Coronary artery (tissue), 2 donors: ENCODE measurements at places on chromosomes 3 and 15.

DNA sequence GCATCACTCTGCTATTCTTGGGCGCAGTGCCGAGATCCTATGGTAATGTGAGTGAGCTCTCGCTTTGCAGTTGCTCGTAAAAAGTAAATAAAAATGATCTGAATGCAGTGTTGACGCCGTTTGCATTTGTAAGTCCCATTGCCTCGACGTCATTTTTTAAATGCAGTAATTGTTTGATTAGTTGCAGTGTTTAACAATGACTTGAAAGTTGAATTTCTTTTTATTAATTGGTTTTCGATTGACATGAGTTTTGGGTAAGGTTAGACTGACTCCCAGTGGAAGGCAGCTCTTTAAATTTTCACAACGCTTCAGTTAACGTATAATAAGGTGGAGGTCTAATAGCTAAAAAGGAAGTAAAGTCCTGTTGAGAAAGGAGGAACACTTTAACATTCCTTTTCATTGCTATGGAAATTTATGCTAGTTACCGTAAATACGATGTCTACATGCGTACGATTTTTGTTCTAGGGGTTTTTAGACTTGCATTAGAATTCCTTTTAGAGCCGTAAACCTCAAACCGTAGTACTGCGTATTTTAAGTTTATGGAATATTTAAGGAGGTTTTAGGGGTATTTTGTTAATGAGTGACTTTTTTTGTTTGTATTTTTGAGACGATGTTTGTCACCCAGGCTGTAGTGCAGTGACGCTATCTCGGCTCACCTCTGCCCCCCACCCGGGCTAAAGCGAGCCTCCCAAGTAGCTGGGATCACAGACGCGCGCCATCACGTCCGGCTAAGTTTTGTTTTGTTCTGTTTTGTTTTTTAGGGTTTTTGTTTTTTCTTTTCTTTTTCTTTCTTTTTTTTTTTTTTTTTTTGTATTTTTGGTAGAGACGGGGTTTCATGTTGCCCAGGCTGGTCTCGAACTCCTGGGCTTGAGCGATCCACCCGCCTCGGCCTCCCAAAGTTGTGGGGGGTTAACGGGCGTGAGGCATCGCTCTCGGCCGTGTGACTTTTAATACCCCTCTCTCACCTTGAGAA is 1.4 kb downstream of the MORF4L1 start:
- no peak for DNase-seq

DNA sequence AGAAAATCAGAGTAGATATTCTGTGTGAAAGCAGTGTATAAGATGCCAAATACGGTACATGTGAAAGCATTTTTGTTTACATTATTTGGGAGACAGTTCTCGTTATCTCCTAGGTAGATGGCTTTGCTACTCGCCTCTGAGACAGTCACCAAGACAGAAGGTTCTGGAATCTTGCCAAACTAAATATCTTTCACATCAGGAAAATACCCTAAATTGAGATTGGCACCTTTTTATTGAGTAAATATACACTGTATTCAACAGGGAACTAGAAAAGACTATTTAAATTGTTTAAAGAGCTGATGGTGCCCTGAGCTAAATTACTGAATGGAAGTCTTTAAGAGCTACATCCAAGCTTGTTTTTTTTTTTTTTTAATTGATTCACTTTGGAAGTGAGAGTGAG is 3.4 kb downstream of the FGD5 start:
- no peak for DNase-seq

DNA sequence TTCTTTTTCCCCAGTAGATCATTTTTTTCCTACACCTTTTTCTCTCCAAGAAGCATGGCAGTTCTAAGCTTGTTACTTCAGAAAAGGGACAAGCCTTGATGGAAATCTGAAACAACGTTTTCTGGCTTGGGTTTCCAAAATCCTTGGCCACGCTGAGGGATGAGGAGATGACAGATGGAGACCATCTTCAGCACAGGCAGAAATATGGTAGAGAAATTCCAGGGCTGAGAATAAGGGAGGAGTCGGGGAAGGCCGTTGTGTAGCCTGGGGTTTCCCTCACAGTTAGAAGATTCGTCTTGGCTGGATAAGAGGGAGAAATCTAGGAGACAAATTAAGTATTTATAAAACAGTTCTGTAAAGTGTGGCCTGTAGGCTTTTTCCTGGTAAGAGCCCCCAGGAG is 33.9 kb upstream of the STT3B start:
- DNase-seq = no peak

GRCh38 chr3:23115171-23115877 is 87.8 kb upstream of the UBE2E2 start:
- DNase-seq = no peak

GRCh38 chr15:96535148-96535547 is 204.6 kb downstream of the NR2F2 start:
- DNase-seq = no peak

- DNase-seq = no peak
Observed at GRCh38 chr15:71391421-71392088, 276.3 kb downstream of the THSD4 start.

DNA sequence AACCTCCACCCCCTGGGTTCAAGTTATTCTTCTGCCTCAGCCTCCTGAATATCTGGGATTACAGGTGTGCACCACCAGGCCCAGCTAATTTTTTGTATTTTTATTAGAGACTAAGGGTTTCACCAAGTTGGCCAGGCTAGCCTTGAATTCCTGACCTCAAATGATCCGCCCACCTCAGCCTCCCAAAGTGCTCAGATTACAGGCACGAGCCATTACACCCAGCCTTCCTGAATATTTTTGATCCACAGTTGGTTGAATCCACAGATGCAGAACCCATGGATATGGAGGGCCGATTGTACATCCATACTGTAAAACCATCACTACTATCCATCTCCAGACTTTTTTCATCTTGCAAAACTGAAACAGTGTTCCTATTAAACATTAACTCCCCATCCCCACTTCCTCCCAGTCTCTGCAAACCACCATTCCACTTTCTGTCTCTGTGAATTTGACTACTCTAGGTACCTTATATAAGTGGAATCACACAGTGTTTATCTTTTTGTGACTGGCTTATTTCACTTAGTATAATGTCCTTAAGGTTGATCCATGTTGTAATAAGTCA is 8.2 kb upstream of the TMEM62 start:
- DNase-seq = no peak

DNA sequence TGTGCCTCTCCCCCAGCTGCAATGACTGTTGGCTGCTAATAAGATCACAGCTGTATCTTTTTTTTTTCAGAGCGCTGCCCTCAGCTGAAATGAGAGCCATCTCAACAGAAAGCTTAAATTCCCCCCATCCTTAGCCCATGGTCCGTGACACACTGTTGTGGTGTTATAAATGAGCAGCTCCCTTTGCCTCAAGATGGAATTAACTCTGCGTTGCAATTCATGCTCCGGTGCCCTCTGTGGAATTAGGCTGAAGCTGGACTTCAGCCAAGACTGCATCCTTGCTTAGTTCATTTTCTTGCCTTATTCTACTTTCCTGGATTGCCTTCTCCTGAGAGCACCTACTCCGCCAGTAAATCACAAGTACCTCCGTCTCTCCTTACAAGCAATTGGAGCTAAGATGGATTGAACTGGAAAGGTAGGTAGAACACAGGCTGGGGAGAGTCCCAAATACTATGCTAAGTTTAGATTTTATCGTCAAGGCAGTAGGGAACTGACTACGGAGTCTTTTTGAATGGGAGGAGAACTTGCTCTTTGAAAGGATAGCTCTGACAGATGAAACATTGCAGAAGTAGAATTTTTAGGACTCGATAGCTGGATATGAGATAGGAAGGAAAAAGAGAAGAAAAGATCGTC is 39.0 kb upstream of the THRB start:
- no peak for DNase-seq

DNA sequence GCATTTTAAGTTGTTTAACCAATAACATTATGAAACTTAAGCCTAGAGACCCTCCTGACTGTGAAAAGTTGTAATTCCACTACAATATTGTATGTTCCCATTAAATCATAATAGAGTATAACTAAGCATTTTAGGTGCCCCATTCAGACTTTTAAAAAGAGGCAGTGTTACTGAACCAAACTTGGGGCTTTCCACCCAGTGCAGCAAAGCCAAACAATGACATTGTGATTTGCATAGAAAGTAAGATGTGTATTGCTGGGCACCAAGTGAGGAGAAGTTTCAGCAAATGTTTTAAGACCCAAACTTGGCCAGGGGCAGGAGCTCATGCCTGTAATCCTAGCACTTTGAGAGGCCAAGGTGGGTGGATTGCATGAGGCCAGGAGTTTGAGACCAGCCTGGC is 706.2 kb downstream of the GRM7 start:
- DNase-seq = no peak

GRCh38 chr3:135915206-135915605 is 50.3 kb upstream of the PPP2R3A start:
- no peak for DNase-seq

GRCh38 chr3:37645517-37646380 is 215.9 kb upstream of the CTDSPL start:
- peak; percentile 79 for DNase-seq

GRCh38 chr15:78255421-78256043 is 8.8 kb upstream of the DNAJA4 start:
- DNase-seq = no peak

- DNase-seq = no peak
Observed at GRCh38 chr3:159669766-159670165, 318.9 kb upstream of the IL12A start.

DNA sequence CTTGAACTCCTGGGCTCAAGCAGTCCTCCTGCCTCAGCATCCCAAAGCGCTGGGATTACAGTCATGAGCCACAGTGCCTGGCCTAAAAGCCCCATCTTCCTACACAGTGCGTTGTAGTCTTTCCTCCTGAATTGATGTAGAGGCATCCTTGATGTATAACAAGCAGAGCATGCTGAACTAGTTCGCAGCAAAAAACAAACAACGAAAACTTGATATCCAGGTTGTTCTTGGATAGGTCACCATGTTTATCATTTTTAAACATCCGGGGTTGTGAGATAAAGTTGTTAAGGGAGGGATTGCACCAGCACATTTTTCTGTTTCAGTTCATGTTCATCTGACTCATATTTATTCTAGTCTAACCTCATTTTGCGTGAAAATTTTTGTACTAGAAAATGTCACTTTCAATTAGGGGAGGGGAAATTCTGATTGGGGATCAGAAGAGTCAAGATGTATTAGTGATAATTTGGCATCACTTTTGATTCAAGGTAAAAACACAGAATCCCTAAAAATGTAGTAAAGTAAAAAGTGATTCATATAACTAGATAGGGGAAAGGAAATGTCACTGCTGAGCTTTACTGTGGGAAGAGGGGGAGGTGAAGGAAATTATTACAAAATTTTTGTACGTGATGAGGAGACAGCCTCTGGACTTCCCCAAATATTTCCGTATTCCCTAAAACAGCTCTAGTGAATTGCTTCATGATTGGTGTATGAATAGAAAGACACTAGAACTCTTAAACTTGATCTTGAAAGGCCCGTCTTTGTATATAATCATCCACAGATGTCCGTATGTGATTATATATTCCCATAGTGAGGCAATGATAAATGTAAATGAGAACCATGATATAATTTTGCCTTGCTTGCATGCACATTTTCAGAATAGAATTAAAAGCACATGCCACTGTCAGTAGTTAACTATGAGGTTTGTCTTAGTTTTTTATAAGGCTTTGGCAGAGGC is 22.9 kb downstream of the RAB8B start:
- DNase-seq = no peak

DNA sequence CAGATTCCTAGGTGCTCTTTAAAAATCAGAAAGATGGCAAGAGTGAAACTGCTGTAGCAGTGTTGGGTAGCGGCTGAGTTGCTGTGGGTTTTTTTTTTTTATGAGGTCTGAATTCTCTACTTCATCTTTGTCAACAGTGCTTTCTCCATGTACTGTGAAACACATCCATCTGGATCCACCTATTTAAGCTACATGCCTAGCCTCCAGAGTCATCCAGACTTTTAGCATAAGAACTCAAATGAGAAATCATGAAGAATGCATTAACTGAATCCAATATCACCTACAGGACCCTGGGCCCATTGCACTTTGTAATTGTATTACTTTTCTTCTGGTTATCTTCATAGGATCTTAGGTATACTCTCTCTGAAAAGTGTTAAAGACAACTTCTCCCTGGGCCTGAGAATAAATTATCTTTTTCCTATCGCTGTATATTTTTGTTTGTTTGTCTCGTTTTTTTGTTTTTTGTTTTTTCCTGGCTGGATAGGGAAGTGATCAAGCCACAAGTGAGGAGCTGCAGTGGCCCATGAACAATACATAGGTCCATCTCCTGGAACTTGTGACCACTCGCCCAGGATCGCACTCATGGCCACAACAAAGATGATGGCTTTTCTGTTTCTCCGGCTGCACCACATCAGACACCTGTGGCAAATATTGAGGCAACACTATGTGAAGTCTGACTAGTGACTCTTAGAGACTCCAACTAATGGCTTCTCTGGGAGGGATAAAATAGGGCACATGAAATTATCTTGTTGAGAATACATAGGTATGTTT is 609.9 kb upstream of the AGTR1 start:
- no peak for DNase-seq

GRCh38 chr15:38508647-38509046 is 54.7 kb downstream of the FAM98B start:
- DNase-seq = no peak

DNA sequence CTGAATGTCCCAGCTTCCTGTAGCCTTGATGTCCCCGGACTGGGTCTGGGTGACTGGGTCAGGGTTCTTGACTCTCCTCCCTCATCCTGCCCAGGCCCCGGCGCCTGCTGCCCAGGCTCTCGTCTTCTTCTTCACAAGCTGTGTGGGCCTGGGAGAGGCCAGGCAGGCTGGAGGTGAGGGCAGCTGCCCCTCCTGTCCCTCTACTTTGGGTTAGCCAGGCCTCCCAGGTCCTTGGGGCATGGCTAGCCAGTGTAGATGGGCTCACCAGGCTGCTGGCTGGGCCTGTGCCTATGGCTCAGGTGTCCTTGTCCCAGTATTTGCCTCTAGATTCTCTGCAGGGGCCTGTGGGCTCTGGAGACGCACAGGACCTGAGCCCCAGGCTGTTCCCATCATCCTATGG is 31.8 kb downstream of the TKT start:
- no peak for DNase-seq

DNA sequence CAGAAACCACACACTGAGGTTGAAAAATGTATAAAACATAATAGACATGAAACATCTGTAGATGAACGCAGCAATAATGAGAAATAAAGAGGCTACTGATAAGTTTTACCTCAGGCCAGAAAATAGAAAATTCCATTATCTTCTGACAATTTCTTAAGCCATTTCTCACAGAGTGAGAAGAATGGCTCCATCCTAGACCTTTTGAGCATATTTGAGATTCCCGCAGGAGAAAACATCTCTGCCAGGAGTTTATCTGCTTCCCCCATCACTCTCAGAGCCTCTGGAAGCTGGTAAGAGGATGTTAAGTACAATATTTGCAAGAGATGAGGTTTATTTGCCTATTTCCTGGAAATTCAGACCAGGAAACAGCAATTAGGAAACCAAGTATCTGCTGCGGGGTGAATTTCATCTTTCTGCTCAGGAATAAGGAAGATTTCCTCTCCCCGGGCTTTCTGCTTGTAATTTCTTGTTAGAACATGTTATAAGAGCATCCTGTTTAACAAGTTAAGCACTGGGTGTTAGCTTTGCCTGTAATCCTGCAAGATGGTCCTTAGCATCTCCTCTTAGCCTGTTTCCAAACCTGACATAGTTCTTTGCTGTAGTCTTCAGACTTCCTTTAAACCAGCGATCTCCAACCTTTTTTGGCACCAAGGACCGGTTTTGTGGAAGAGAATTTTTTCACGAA is 54.8 kb downstream of the ATP13A4 start:
- DNase-seq = no peak

- DNase-seq = no peak
Observed at GRCh38 chr3:186095561-186096081, 13.3 kb downstream of the ETV5 start.

- DNase-seq = no peak
Observed at GRCh38 chr3:197511130-197511529, 44.6 kb downstream of the BDH1 start.
